ENCODE measurements at places on chromosomes 11 and 22.

GRCh38 chr11:117700551-117700950 lies 96.5 kb downstream of the DSCAML1 start:
- DNase-seq, result no peak

DNA sequence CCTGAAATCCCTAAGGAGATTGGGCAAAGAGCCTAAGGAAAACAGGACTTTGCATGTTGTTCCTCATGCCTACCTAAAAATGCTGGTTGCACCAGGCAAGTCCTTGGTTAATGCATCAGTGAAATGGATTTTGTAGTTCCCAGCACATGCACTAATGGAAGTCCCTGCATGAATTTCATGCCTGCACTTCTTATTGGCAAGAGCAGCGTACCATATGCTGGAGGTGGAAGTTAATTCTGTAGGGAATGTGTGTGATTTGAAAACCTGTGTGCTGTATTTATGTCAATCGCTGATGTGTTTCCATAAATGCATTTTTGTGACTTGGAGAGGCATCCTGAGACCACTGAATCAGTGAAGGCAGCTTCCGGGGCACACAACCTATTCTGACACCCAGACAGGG lies 140.3 kb upstream of the MTNR1B start:
- DNase-seq, result peak; percentile 6

GRCh38 chr11:68980776-68981065 lies at the start of gene MRGPRD:
MRGPRD (minus strand) TSS chr11:68980986; CDS start chr11:68980986, 0 bp downstream.
- DNase-seq, result no peak

GRCh38 chr22:22825213-22825593 lies 62.4 kb upstream of the IGLL5 start:
- no peak for DNase-seq

GRCh38 chr22:41920271-41920976 lies 5.5 kb upstream of the SHISA8 start:
- DNase-seq, result peak; percentile 28

- no peak for DNase-seq
Observed at GRCh38 chr22:48187356-48187755, 1424.9 kb downstream of the TBC1D22A start.

DNA sequence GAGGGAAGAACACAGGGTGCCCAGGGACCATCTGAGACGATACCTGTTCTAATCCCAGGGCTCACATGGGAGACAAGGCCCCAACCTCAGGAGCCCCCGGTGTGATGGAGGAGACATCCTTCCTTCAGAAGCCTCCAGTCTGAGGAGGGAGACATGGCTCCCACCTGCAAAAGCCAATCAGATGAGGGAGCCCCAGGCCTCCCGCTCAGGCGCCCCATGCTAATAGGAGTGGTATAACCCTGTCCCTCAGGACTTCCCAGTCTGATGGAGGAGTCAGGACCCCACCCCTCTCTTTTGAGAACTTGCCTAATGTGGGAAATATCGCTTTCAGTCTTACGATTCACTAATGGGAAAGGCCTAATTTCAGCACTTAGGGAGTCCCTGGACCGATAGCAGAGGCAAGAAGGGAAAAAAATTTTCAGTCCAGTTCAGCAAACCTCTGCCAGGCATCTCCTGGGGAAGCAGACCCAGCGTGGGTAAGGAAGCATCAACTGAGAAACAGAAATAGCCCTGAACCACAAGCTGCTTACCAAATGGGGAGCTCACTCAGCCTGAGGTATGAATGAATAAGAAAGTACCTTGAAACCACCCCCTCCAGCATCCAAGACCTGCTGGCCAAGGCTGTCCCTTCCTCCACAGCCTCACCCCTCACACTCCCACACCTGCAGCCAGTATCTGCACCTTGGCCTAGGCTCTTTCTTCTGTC lies 5.9 kb downstream of the ARRB1 start:
- DNase-seq, result no peak

DNA sequence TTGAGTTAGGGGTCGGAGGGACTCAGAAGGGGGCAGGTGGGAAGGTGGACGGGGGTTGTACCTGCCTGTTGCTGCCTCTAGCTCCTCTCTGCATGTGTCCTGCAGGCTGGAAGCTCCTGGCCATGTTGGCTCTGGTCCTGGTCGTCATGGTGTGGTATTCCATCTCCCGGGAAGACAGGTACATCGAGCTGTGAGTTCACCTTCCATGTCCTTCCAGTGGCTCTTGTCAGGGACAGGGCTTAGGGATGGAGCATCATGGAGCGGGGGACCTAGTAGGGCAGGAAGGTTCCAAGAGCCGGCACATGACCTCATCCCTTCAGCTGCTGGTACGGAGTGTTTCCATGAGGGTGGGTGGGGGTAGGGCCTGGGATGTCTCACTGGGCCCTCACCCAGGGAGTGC lies 50.9 kb downstream of the ST3GAL4 start:
- no peak for DNase-seq

GRCh38 chr11:69644071-69644961 lies 3.4 kb downstream of the CCND1 start:
- DNase-seq, result no peak

All from hippocampal formation (tissue), 2 donors.